AG09319 (cell line): ENCODE measurements at places on chromosomes 1 and 21.

GRCh38 chr21:38752051-38752505 is 53.7 kb upstream of the ETS2 start:
- no peak for DNase-seq

GRCh38 chr1:40715491-40716059 is 24.1 kb downstream of the NFYC start:
- DNase-seq: no peak

DNA sequence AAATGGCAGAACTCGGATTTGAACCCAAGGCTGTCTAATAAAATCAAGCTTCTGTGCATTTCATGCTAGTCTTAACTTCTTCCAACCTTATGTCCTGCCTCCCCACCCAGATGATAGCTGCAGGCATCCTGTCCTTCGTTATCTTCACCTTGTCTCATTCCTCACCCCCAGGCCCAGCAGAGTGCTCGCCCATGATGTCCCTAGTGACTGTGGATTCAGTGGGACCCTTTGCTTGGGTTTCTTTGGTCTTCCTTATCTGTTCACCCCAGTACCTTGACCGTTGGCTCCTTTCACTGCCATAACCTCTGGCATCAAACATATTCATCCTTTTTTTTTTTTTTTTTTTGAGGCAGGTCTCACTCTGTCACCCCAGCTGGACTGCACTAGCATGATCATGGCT is 5.6 kb upstream of the BSDC1 start:
- DNase-seq: no peak

- DNase-seq: no peak
Measured at GRCh38 chr1:31407029-31407626, 5.9 kb upstream of the SERINC2 start.

GRCh38 chr1:93685918-93686317 is 4.3 kb upstream of the BCAR3 start:
- no peak for DNase-seq

GRCh38 chr1:19037659-19038058 is 81.2 kb upstream of the IFFO2 start:
- no peak for DNase-seq

DNA sequence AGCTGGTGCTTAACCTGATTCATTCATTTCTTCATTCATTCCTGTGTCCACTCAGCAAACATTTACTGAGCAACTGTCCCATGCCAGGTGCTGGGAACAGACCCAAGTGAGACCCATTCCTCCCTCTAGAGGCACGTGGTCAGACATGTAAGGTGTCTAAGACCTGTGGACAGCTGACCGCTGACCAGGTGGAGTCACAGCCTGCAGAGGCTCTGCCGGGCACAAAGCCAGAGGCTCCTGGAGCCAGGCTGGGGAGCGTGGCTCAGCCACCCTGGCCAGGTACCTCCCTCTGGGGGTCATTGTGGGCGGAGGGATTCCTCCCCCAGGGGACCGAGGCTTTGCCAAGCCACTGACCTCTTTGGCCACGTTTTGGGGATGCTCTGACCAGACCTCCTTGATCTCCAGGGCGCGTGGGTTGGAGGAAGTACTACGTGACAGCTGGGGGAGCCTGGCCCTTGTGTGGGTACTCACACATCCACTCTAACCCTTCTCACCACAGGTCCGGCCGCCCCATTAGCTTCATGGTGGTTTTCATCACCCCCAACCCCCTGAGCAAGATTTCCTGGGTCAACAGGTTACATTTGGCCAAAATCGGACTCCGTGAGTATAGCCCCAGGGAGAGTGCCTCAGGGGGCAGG is 100.3 kb downstream of the ARHGEF10L start:
- DNase-seq: no peak

DNA sequence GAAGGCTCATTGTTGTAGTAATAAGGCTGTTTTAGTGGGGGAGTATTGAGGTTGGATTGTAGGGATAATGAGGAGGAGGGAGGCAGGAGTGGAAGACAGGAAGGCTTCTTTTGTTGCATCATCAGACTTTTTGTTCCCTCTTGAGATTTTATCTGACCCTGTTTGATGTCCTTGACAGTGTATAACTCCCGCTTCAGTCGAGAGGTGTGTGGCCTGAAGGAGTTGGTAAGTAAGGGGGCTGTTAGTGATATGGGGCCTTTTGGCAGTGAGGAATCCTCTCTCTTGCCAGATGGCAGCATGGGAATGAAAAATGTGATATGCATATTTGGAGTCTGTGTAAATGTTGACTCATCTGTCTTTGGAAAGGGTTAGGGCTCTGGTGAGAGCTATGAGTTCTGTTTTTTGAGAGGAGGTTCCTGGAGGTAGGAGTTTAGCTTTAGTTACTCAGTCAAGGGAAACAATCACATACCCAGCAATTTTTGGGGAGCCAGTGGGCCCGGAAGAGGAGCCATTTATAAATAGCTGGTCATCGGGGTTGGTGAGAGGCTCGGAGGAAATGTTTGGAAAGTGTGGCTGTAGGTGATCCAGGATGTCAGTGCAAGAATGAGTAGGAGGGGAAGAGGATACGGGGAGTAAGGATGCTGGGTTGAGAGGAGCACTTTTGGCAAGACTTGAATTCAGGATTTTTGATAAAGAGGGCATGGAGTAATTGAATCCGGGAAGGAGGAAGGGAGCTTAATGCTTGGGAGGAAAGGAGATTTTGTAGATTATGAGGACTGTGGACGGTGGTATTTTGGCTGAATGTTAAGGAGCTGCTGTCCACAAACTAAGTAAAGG is 136.7 kb upstream of the ETV3 start:
- no peak for DNase-seq

DNA sequence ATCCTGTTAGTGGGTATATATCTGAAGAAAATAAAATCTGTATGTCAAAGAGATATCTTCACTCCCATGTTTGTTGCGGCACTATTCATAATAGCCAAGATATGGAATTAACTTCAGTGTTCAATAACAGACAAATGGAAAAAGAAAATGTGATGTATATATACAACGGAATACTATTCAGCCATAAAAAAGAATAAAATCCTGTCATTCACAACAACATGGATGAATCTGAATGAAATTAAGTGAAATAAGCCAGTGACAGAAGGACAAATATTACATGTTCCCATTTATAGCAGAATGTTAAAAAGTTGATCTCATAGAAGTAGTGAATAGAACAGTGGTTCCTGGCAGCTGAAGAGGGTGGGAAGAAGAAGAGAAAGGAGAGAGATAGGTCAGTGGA is 239.1 kb upstream of the RUNX1 start:
- no peak for DNase-seq

DNA sequence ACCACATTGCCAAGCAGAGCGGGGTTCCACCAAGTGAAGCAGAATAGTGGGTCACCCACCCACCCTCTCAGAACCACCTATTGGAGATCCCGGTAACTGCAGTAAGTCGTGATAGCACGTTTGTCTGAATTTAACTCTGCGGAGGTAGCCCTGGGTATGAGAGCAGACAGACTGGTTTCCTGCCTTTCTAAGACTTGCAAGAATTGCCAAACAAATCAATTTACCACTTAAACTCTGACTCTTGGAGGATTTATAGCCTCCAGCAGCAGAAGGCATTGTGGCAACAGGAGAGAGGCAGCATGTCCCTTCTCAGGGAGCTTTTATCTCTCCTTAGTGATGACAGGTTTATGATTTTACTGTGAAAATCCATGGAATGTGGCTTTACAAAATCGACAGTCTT is 287.9 kb upstream of the FMN2 start:
- no peak for DNase-seq

- no peak for DNase-seq
Measured at GRCh38 chr1:99677416-99677815, 31.5 kb downstream of the PALMD start.

DNA sequence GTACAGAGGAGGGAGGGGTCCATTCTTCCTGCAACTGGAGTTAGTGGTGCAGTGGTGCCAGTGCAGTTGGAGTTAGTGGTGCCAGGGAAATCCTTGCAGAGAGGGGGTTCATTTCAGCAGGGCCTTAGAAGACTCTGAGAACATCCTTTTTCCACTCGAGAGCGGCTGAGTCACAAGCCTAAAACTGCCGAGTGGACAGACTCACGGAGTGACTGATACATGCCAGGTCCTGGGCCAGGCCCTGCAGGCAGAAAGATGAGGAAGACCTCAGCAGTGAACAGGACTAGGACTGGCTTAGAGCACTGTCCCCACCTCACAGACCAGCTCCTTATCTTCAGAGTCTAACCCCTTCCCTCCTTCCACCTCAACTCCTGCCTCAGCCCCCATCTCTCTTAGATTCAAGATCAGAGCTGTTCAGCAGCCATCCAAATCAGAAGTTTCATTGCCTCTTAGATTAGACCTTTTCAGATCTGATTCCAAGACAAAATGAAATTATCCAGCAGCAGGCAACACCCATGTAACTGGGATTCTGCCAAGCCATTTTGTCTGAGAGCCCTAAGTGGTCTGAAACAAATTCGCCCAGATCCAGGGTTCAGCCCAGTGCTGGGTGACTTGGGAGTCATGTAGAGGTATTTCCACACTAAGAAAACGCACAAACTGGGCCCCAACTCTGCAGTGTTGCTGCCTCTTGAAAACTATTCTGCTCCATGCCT is 12.7 kb upstream of the IKBKE start:
- no peak for DNase-seq

GRCh38 chr21:22573834-22574233 is 1575.6 kb downstream of the NCAM2 start:
- no peak for DNase-seq

- no peak for DNase-seq
Measured at GRCh38 chr1:193309936-193310475, 123.6 kb upstream of the B3GALT2 start.

DNA sequence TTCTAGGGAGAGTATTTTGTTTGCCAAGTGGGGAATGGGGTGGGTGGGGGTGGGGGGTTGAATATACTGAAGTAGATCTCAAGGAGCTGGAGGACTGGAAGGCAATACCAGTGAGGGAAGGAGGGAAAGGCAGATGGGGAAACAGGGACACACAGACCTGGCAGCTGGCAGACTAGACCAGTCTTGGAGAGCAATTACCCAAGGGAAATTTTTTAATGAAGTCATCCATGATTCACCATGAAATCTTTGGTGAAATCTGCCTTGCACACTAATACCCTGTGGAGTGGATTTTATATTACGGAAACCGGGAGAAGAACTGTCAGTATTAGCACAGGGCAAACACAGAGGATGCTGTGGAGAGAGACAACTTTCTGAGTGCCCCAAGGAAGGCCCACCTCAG is 29.7 kb upstream of the MARK1 start:
- no peak for DNase-seq

DNA sequence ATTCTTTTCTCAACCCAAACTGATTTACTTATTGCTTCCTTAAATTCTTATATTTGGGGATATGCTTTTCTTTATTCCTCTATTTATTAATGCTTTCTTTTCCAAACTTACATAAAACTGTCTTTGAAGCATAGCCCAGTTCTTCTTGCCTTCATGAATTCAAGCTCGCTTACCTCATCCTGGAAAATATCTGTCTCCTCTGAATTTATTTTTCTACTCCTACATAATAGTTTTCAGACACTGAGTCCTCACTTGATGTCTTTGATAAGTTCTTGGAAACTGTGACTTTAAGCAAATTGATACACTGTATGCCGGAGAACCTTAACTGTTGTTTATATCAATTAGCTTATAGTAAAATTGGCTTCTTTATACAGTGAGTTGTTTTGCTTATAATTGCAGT is 93.8 kb downstream of the ZFYVE9 start:
- DNase-seq: no peak

GRCh38 chr1:34898330-34898761 is 31.1 kb downstream of the DLGAP3 start:
- DNase-seq: no peak

GRCh38 chr1:14296795-14297194 is 301.7 kb upstream of the KAZN start:
- DNase-seq: no peak

DNA sequence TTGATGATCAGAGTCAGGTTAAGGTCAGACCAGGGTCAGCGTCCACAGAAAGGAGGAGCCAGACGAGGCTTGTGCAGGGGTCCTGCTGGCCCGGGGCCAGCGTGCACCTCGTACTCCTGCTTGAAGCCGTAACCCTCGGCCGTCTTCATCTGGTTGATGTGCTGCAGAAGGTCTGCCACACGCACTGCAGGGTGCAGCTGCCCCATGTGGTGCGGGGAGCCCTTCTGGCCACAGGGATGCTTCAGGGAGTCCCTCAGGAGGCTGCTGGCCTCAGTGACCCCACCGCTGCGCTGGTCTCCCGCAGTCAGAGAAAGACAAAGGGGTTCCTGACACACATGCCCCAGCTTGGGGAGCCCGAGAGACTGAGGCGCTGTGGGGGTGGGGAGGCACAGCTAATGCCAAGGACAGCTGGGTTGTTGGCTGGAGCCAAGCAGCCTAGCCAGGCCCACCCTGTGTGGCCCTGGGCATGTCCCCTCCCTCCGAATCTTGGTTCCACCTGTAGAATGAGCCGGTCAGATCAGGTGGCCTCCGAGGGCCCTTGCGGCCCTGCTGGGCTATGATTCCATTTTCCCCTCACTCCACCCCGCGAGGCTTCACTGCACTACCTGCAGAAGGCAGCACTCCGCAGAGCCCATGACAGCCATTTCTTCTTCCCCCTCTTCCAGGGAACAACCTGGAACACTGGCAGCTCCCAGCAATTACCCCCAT is 251.9 kb downstream of the PTPRU start:
- no peak for DNase-seq

DNA sequence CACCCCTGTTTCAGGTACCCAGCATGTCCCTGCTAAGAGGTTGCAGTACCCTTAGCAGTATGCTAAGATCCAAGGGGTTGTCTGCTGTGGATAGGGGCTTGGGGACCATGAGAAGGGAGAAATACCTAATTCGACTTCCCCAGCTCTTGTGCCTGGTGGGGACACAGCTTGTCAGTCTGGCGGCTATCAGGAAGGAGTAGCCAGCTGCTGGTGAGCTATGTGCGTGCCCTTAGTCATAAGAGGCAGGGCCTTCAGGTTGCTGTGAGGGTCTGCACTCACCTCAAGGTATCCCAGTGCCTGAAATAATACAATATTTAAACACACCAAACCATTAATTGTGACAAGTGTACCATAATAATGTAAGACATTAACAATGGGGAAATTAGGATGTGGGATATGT is 205.1 kb upstream of the SGIP1 start:
- no peak for DNase-seq

GRCh38 chr1:208203127-208203847 is 40.9 kb downstream of the PLXNA2 start:
- DNase-seq: no peak

DNA sequence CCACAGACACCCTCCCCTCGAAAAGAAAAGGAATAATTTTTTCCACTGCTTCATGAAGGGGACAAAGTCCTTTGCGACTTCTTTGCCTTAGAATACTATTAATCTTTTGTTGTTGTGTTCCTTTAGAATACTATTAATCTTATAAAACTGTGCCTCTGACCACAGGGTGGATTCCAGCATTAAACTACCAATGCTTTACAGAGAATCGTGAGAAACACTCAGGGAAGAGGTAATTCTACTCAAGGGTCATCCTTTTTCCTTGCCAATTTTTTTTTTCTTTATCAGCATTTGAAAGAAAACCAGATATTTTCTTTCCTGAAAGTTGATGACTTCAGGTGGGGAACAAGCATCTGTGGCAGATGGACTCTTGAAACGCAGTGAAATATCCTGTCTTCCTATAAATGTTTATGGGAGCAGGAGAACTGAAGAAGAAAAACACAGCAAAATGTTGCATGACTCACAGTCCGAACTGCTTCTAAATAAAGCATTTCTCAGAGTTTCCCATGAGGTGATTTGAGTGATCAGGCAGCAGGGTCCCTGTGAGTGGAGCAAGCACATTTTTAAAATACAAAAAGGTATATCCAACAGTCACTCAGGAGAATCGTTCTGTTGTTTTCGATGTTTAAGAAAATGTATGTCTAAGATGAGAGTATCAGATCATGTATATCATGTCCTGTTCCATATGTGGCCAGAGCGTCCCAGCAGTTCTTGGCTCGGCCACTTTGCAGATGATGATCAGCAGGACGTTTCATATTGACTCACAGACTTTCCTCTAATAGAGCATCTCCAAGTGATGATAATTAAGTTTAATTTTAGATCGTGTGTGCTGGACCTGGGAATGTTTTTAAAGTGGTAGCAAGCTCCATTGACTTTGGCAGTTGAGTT is 154.2 kb upstream of the RUNX1 start:
- no peak for DNase-seq
